Thymus (tissue), 14 donors: ENCODE measurements at places on chromosomes 12 and 14.

GRCh38 chr12:75722714-75723200 is 211.3 kb upstream of the KRR1 start:
- DNase-seq: no peak

DNA sequence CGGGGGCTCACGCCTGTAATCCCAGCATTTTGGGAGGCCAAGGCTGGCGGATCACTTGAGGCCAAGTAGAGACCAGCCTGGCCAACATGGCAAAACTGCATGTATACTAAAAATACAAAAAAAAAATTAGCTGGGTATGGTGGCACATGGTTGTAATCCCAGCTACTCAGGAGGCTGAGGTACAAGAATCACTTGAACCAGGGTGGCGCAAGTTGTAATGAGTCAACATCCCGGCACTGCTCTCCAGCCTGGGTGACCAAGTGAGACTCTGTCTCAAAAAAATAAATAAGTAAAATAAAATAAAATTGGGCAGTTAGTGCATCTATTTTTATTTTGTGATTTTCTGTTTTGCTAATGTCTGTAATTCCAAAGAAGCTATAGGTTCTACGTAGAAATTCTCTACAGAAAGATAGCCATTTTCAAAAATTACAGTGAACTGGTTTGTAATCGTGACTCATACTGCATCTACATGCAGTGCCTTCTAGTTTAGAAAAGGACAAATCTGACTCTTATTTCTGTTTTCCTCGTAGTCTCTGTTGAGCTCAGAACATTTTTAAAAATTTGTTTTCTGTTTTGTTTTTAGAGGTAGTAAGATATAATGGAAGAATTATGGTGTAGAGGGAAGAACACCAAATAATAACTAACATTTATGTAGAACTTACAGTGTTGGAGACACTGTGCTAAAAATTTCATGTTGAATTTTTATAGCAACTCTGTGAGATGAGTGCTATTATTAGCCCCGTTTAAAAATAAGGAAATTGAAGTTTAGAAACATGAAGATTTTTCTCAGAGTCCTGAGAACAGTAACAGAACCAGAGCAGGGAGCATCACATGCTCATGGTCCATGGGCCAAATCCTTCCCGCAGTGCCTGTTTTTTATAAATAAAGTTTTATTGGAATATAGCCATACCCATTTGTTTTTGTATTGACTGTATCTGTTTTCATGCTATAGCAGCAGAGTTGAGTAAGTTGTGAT is 201.2 kb downstream of the SYNE2 start:
- no peak for DNase-seq

- no peak for DNase-seq
Measured at GRCh38 chr12:132259364-132259871, 70.0 kb downstream of the GALNT9 start.

- no peak for DNase-seq
Measured at GRCh38 chr12:3641428-3642018, 111.4 kb downstream of the CRACR2A start.

DNA sequence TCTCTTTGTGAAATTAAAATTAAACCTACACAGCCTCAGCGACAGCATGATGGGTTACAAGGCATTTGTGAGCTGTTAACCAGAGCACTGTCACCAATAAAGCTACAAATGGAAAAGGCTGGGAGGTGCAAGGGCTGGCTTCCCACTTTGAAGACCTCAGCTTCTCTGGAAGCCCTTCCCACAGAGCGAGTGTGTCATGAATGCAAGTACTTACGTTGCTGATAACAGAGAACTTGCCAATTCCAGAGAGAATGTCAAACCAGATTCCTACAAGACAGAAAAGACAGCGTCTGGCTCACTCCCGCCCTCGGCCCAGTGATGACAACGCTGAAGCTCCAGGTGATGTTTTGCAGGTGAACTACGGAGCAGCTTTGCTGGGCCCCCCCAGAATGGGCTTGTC is 145.8 kb downstream of the NTF3 start:
- no peak for DNase-seq
